ENCODE measurements at places on chromosomes 4 and X.

DNA sequence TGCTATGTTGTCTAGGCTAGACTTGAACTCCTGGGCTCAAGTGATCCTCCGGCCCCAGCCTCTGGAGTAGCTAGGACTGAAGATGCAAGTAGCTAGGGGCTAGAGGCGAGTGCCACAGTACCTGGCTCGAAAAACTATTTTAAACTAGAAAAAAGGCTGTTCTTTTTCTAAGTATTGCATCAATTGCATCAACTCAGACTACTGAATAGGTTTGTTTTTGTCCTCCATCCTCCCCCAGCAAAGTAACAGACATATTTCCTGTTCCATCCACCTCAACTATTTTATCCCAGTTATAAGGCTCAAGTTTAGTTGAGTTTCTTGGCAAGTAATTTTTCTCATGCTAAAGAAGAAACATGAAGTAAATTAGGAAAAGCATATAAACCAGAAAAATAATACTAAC lies 4.1 kb downstream of the SH3RF1 start:
- DNase-seq = no peak

GRCh38 chrX:155995321-155995875 lies 2.1 kb upstream of the IL9R start:
- DNase-seq = no peak

DNA sequence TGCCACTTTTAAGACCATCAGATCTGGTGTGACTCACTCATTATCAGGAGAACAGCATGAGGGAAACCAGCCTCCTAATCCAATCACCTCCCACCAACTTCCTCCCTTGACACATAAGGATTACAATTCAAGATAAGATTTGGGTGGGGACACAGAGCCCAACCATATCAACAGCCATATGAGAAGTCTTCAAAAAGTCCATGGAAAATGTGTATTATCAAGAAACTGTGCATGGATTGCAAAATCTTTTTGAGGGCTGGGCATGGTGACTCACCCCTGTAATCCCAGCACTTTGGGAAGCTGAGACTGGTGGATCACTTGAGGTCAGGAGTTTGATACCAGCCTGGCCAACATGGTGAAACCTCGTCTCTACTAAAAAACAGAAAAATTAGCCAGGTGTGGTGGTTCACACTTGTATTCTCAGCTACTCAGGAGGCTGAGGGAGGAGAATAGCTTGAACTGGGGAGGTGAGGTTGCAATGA lies 17.8 kb upstream of the RPL39 start:
- DNase-seq = no peak

DNA sequence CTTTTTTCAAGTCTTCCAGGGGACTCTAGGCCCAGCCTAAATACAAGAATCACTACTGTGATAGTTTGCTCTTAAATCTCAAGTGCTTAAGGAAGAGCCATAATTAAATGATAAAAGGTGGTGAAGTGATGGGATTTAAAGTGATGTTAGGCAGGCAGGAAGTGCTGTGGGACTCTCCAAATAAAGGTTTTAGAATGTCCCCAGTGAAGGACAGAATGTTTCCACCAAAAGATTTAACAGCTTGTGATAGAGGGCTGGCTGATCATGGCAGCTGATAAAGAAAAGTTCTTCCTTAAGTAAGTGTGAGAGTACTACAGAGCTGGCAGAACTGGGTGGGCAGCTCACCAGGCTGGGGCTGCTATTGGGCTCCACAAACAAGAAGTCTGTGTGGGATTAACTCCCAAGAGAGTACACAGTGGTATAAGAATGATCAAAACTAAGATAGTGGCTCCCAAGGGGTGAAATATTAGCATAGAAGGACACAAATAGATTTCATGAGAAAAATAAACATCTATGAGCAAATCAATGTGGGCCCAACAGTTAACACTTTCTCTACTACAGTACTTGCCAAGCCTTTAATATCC lies 637.2 kb upstream of the CPEB2 start:
- no peak for DNase-seq

DNA sequence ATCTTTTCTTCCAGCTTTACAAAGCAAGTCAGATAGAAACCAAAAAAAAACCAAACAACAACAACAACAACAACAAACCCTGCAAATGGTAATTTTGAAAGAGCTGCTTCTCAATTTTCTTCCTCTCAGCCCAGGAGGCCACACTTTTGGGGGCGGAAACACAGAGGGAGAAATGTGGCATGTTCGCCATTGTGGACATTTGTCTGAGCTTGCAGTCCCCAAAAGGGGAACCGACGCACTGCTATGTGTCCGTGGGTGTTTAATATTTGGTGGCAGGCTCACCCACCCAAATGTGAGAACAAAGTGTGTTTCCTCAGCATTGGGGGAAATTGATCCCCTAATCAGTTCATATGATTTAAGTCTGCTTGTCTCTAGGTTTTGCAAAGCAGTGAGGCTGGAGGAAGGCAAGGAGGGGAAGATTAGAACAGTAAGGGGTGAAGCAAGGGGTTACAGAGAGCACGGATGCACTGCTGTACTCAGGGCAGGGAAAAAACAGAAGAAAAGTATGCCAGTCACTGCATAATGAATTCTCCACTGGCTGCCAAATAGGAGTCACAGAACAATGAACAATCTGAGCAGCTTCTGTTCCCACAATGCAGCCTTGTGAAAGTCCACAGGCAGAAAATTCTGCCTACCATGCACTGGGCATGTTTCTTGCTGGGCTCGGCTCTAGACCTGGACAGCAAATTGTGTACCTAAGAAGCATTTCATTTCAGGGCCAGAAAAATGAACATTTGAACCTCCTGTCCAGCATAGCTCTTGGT lies 74.7 kb upstream of the GPM6B start:
- peak; percentile 38 for DNase-seq

DNA sequence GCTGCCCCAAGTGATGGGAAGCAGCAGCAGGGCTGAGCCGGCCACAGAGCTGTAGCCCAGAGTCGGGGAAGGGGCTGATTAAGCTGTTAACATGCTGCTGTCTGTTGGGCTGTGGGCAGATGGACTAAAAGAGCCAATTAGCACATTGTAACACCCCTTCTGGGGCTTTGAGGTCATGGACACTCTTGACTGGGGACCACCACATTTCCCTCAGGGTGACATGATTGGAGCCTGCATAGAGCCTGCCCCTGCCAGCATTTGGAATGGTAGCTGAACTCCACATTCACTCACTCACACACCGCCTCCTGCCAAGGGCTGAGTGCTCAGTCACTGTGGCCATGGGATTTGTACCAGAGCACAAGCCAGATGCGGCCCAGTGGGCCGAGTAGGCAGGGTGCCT lies 646.9 kb downstream of the FAT4 start:
- no peak for DNase-seq

DNA sequence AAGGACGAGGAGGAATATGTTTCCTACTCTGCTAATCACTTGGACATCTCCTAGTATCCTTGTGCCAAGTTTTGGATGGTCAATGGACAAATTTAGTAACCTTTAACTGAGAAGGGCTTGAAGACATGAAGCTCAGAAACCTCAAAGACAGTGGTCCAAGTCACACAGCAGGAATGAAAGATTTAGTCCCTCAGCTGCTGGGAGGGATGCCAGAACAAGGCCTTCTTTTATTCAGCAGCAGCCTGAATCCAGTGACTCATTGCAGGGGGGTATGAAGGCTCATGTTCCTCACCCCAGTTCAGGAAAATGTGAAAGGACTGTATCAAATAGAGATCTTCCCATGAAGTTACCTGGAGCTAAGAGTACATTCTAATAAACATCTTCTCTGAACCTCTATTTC lies 214.9 kb upstream of the UGT8 start:
- no peak for DNase-seq

GRCh38 chr4:7518871-7519637 lies 84.3 kb upstream of the PSAPL1 start:
- no peak for DNase-seq

DNA sequence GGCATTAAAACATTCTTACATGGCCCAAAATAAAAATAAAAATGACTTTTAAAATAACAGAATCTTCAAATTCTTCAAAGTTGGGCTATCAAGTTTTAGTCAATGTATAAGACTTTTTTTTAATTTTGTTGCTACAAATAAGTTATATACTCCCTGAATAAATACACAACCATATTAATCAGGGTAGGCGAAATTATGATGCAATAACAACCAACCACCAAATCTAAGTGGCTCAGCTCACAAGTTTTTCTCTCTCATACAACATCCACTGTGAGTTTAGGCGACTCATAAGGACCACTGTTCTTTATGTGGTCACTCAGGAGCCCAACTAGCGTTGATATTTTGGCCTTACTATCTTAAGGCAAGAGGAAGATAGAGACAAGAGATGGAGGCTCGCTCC lies 11.2 kb downstream of the NEUROG2 start:
- DNase-seq = no peak

DNA sequence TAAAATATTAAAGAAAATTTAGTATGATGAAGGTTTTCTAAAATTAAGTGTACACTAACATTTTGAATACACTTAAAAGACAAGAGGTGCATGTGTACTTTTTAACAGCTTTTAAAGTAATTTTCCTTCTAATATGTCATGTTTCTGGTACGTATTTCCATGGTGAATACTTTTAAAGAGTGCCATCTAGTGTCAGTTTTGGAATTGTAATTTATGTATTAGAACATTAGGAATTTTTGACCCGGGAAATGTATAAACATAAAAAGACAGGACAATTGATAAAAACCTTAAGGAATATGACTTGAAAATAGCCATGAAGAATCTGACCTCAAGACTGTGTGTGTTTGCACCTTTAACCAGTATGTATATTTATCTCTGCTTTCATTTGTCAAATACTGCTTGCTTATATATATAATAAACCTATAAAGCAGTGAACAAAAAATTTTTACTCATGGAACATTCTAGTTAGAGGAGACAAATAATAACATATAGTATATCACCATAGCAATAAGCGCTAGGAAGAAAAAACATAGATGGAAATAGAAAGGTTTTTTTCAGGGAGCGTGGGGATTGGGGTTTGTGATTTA lies 7.2 kb downstream of the GSTCD start:
- DNase-seq = no peak

Measured in inflammatory macrophage (primary cell).